Activated CD4-positive, alpha-beta T cell treated with anti-CD3 and anti-CD28 coated beads for 4 hours (primary cell): ENCODE measurements at places on chromosomes 3 and 15.

DNA sequence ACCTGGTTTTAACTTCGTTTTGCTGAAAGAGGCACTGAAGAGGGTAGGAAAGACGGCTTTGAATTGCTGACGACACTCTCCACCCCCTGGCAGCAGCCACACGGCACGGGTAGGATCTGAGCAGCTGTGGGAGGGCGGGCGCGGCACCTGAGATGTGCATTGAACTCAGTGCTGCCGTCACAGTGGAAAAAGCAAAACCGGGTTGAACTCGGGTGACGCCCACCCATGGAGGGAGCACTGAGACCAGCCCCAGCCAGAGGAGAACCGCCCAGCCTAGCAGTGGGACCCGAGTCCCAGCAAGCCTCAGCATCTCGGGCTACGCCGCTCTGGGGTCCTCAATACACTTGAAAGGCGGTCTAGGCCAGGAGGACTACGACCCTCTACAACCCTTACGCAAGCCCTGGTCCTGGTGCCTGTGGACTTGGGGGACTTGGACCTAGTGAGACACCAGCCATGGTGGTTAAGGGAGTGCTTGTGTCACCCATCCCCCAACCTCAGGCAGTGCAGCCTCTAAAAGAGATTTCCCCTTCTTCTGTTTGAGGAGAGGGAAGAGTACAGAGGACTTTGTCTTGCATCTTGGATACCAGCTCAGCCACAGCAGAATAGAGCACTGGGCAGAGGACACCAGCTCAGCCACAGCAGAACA, 50.0 kb upstream of the RPL35A start:
- no peak for DNase-seq

- DNase-seq = no peak
Observed at GRCh38 chr3:148455098-148455497, 242.6 kb upstream of the AGTR1 start.

- no peak for DNase-seq
Observed at GRCh38 chr15:57158589-57158988, 217.7 kb upstream of the CGNL1 start.

GRCh38 chr15:70870051-70870450, 16.1 kb upstream of the LARP6 start:
- DNase-seq = no peak

- no peak for DNase-seq
Observed at GRCh38 chr3:113193719-113194118, 17.6 kb upstream of the BOC start.
